ENCODE measurements at places on chromosomes 6 and 20.

- no peak for DNase-seq
Observed at GRCh38 chr6:131813991-131814390, 6.2 kb downstream of the ENPP1 start.

DNA sequence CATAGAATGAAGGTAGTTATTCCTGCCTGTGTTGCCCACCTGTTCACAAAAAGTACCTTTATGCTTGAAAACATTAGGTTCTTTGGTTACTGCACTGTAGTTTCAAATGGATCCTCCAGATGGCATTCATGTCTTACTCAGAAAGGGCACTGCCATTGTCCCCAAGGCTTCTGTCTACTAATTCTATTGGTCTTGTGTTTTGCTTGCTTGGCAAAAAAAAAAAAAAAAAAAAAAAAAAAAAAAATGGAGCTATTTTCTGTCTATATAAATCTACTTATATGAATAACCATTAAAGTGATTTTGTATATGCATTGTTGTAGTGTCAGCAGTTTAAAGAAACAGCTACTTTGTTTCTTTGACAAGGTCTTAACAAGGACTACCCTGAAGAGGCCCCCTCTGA is 12.7 kb upstream of the EFHC1 start:
- peak; percentile 54 for DNase-seq

DNA sequence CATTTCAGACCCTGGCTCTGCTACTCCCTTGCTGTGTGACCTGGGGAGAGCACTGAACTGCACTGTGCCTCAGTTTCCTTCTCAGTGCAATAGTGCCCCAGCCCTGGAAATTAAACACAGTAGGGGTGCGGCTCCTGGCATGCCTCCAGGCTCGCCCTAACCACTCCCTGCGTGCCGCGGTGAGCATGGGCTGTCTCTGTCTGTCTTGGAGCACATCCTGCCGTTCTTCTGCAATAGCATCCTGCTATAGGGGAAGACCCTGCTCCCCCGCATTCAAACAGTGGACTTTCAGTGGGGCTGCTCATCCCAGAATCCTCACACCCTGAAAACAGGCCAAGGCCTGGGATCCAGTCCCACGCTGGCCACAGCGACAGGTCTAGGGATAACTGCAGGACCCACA is 129.5 kb downstream of the FOXC1 start:
- no peak for DNase-seq

- DNase-seq: no peak
Observed at GRCh38 chr6:21665110-21665391, 71.5 kb downstream of the SOX4 start.

- DNase-seq: no peak
Observed at GRCh38 chr6:159633196-159633595, 59.8 kb downstream of the SOD2 start.

GRCh38 chr20:29790510-29790909 is 1467.0 kb upstream of the DEFB115 start:
- no peak for DNase-seq

DNA sequence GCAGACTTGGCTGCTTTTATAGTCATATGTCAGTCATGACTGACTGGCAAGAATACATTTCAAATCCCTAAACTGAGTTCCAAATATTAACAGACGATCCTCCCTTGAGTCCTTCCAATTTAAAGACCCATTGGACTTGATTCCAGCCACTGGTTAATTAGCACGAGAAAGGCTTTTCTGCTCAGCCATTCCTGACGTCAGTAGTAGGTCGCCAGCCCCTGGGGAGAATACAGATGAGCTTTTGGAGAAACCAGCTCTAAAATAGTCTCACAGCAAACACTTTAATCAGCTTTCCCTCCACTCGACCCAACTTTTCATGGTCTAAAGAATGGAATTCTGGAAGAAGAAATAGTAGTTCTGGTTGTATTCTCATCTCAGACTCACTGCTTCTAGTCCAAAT is 91.6 kb downstream of the SLC22A3 start:
- no peak for DNase-seq

DNA sequence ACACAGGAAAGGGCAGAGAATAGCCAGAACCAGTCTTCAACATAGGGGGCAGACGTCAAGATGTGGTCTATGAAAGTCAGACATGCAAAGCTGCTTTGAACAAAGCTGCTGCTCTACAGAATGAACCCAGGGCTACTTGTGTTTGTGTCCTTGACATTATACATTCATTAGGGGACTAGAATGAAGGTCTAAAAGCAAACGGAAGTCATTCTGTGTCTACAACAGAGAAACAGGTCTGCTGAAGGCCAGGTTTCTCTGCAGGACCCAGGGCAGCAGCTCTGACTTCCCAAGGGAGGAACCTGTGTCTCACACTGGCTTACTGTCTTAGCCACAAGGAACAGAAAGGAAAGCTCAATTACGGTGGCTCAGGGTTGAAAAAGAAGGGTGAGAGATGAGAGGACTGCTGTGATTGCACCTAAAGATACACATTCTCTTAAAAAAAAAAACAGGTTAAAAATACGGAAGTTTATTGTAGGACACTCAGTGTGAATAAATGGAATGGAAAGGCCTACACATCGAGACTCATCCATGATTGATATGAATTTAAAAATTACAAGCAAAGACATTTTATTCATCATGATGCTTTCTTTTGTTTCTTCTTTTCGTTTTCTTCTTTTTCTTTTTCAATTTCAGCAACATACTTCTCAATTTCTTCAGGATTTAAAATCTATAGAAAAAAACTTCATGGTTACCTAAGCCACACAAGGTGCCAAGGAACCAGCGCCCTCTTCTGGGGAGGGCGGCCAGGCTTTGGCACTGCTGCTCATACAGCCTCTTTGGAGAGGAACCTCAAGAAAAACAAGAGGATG is 6.7 kb downstream of the PSMA7 start:
- peak; percentile 24 for DNase-seq

- no peak for DNase-seq
Observed at GRCh38 chr6:51648774-51649173, 438.6 kb downstream of the PKHD1 start.

- no peak for DNase-seq
Observed at GRCh38 chr20:57070296-57070695, 196.1 kb downstream of the BMP7 start.

- DNase-seq: no peak
Observed at GRCh38 chr6:96620851-96621250, 57.9 kb downstream of the FHL5 start.

- no peak for DNase-seq
Observed at GRCh38 chr6:157503018-157503747, 122.2 kb downstream of the ZDHHC14 start.

- no peak for DNase-seq
Observed at GRCh38 chr6:44708208-44708607, 320.7 kb downstream of the CDC5L start.

DNA sequence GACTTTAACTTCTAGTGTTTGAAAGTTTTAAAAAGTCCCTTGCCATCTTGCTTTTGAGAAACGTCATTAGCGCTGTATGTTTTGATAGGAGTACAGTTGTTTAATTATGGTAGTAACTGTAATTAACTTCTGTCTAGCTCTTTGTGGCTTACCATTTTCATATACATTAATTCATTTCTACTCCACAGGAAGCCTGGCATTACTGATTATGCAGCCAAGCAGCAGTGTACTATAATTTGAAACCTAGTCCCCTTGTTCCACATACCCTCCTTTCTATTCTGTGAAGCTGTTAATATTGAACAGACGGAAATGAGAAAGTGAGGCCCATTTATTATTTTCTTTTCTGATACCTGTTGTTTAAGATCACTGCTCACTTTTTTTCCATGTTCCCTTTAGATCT is 235.4 kb downstream of the CDKAL1 start:
- DNase-seq: no peak

- no peak for DNase-seq
Observed at GRCh38 chr6:28657381-28657768, 131.7 kb downstream of the GPX5 start.

GRCh38 chr20:4247898-4248858 is 232.8 kb upstream of the RNF24 start:
- no peak for DNase-seq

GRCh38 chr6:429515-430121 is 38.1 kb downstream of the IRF4 start:
- DNase-seq: no peak

DNA sequence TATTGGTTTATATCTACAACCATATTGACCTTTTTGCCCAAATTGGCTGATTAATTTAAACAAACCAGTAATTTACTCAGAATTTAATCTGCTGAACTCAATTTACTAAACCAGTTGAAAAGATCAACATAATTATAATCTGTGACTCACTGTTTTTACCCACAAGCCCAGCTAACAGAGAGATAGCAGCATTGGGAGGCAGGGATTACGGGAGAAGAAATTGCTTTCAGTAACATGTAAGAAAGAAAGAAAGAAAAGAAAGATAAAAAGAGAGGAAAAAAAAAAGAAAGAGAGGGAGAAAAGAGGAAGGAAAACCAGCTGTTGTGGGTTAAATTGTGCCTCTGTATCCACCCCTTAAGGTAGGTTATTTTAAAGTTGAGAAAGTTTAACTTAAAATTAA is 13.3 kb upstream of the RHAG start:
- DNase-seq: no peak

GRCh38 chr20:62549499-62550086 is 73.8 kb upstream of the GATA5 start:
- DNase-seq: no peak

GRCh38 chr20:45959126-45959525 is 12.9 kb downstream of the ZNF335 start:
- DNase-seq: no peak

GRCh38 chr6:38131527-38131965 is 312.0 kb downstream of the ZFAND3 start:
- DNase-seq: no peak

GRCh38 chr20:23879811-23880374 is 345 bp upstream of the CST5 start:
- DNase-seq: no peak

DNA sequence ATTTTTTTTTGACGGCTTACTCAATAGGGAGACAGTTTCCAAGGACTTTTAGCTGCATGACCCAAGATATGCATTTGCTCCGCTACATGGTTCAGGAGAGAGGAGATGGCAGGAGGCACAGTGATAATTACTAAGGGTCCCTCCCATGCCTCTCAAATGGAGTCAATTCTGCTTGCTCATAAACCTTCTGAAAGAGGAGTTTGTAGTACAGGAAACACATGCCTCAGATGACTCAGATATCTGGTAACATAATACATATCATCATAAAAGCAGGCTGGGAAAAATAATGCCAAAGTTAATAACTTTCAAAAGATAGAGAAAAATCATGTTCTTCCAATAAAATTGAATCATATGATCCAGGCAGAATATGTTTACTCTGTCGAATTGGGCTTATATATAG is 97.6 kb upstream of the DEFB112 start:
- no peak for DNase-seq

Measured in NCI-H446 treated with DMSO at 0.1 percent for 48 hours (cell line).